Naive thymus-derived CD4-positive, alpha-beta T cell (primary cell): ENCODE measurements at places on chromosomes 16 and 17. TPM values are rescaled to one million over a fixed set of nuclear protein-coding genes. Genes with fewer than 3 reads are reported as not detected.

- no peak for DNase-seq
Measured at GRCh38 chr16:85850344-85850880, 48.5 kb upstream of the IRF8 start.

DNA sequence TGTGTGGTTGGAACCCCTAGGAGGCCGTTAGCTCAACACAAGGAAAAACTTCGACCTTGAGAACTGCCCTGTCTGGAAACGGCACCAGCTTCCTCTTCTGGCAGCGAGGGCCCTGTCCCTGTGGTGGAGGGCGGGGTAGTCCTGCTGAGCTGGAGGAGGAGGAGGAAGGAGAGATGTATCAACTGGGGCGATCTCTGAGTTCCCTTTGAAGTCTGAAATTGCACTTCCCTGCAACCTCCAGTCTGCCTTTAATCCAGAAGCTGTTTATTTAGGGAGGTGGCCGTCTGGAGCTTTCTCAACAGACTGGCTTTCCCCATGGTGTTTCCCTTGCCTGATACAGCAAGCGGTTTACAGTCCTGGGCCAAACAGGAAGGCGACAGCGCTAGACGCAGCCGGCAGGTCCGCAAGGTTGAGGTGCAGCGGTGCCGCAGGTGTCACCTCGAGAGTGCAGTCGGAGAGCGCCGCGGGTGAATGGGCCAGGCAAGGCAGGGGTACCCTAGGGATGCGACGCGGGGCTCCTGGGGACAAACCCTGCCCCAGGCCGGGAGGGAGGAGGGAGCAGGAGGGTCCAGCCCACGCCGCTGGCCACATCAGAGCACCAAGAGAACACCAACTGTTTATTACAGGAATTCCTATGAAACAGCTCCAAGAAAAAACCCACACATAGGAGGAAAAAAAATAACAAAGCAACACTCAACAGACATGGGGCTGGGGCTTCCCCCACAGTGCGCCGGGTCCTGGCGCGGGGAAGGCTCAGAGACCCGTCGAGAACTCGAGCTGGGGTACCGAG is 11.4 kb upstream of the MRPS23 start:
- peak; percentile 33 for DNase-seq

DNA sequence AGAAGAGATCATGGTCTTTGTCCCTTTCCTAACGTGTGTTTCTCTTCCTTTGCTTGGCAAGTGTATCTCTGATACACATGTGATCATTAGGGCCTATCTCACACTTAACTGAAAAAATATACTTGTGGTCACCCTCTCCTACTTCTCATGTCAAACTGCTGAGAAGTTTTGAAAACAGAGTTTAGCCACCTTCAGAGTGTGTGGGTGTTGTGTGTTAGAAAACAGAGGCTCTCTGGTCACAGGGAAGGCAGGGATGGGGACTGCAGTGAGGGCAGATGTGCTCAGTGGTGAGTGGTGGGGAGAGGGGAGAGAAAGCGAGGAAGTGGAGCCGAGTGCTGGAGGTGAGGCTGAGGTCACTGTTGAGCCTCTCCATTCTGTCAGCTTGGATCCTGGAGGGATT is 29.4 kb downstream of the GRB7 start:
- DNase-seq, result no peak

Gene RAI1
- 22.1 and 23.6 TPM in 2 replicates for total RNA-seq
